GM06990 (cell line): ENCODE measurements at places on chromosomes 3 and 15.

GRCh38 chr3:37475435-37475834 is 301.1 kb upstream of the LRRFIP2 start:
- DNase-seq, result no peak

DNA sequence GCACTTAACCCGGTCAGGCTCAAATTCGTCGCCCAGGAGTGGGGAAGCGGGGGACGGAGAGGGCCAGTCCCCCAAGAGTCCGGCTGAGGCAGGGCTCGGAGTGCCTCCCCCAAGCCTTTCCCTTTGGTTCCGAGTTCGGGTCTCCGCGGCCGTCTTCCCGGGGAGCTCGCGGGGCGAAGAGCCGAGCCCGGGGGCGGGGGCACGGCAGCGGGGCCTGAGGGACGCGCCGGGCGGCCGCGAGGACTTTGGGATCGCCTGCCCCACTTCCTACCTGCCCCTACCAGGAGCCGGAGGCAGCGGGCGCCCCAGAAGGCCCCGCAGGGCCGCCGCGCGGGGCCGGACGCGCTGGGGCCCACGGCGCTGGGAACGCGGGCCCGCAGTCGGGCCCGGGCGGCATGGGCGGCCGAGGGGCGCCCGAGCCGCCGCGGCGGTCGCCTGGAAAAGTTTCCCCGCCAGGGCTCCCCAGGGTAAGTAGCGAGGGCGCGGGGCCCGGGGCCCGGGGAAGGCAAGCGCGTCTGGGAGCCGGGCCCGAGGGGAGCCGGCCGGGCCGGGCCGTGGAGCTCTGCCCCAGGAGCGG is 2.8 kb downstream of the FURIN start:
- DNase-seq, result peak; percentile 56

DNA sequence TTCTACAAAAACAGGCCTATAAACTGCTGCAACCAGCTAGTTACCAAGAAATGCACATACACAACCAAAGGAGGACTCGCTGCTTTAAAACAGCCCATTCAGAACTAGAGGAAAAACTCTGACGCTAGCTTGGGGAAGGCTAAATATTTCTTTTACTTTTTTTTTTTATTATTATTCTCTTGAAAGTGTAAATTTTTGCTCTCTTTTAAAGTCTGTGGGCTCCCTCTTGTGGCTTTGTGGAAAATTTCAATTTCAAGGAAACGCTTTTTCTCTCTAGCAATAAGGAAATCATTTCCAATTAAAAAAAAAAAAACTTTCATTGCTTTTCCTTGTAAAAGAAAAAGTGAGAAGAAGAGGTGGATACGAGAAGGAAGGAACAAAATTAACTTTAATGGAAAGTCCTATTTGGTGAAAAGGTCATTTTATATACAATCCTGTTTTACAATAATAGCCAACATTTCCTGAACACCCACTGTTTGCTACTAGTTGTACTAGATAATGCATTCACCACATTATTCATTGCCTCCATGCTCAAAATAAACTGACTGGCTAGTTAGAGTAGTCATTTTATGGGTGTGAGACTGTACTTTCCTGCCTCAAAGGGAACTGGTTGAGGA is 51.2 kb upstream of the SAMMSON start:
- DNase-seq, result no peak

- no peak for DNase-seq
Measured at GRCh38 chr3:18010001-18010400, 267.6 kb upstream of the TBC1D5 start.

GRCh38 chr3:180329187-180329586 is 272.8 kb upstream of the TTC14 start:
- peak; percentile 38 for DNase-seq

- no peak for DNase-seq
Measured at GRCh38 chr3:187667526-187667925, 2.7 kb downstream of the SST start.

GRCh38 chr15:57541805-57542504 is 49.7 kb upstream of the MYZAP start:
- no peak for DNase-seq

DNA sequence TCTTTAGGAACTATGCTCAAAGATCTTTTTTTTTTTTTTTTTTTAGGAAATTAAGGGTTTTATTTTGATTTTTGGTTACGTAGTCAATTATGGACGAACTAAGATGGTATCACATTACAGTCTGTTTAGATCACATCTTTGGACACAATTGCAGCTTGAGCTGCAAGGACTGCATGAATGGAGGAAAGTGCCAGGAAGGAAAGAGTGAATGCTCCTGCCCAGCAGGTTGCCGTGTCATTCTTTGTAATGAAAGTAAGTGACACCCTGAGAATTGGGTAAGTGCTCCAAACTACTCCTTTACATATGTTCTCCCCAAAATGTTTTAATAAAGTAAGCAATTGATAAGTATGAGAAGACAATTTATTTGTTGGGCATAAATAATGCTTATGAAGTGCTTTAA is 716.5 kb upstream of the GOLIM4 start:
- DNase-seq, result no peak

DNA sequence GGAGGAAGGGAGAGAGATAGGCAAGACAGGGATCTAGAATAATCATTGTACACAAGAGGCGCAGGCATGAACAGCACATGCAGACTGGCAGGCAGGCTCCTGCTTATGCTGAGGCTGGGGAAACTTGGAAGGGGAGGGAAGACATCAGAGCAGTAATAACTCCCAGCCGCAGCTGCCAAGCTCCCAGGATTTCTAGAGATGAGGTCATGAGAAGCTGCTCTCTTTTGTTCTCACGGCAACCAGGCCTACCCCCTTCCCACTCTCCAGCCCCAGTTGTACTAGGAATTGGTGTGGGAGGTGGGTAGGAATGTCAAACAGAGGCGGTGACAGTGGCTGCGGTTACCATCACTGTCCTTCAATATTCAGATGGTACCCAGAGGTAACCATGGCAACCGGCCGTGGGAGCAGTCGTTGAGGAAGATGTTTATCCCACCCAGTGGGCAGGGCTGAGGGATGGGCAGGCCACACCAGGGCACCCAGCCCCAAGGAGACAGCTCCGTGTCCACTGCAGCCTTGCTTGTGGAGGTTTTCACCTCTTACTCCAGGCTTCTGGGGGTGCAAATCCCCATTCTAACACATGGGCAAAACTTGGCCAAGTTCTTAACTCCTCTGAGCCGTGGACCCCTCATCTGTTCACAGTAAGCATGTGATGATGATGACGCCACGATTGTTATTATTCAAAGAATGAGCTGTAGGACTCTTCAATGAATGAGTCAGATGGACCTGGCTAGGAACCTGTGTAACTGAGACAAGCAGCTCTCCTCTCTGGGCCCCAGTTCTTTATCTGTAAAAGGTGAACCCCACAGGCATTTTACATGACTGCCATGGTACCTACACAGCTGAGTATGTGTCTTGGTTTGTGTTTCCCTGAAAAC is 360.8 kb upstream of the PROK2 start:
- DNase-seq, result no peak

GRCh38 chr3:25355034-25355885 is 72.8 kb upstream of the RARB start:
- no peak for DNase-seq

- no peak for DNase-seq
Measured at GRCh38 chr15:25743548-25744275, 119.4 kb downstream of the ATP10A start.

DNA sequence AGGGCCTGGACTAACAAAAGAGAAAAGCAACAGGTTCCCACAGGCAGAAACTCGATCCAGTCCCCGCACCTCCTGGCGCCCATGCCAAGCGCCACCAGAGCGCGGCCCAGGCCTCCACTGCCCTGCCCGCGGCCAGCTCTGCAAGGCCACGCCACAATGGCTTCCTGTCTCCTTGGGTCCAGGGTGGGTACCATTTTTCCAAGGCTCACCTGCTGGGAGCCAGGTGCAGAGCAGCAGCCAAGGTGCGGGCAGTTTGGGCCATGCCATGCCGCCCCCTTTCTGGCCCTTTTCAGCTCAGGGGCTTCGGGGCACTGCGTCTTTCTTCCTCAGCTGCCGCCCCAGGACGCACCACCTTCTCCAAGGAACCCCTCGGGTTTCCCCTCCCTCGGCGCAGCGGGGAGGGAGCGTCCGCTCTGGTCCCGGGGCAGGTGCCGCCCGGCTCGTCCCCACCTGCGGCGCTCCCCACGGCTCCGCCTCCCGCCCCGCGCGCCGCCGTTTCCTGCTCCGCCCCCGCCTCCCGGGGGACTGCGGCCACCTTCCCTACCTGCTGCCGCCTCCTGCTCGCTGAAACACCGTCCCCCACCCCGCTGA is at the start of gene ILDR1:
Gene ILDR1 (minus strand): TSS at position 437 of the 591 bp plus-strand sequence. CDS start 170 bp downstream, at position 267.
- peak; percentile 80 for DNase-seq

GRCh38 chr3:13346481-13347389 is 73.4 kb downstream of the NUP210 start:
- DNase-seq, result no peak

DNA sequence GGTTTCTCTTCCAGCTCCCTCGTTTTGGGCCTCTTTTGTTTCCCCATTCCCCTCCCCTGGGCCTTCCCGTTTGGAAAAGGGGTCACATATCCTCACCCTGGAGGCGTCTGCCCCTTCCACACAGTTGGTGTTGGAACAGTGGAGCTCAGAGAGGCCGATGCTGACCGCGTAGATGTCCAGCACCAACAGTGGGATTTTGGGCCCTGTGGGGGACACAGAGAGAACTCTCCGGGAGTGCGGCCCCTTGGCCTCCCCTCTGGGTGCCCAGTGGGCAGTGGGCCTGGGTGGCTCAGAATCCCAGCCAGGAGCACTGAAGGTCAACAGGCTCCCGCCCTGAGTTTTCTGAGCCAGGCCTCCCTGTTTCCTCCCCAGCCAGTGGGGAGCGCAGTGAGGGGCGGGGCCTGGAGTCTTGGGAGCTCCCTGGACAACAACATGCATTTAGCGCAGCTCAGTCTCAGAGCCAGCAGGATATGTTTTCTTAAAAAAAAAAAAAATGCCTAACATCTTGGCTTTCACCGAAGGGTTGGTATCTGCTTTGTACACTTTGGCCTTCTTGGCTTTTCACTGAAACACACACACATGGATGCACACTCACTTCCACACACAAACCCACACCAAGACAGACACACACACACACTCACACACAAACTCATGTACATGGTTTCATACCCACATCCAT is 670 bp upstream of the ISLR start:
- no peak for DNase-seq

DNA sequence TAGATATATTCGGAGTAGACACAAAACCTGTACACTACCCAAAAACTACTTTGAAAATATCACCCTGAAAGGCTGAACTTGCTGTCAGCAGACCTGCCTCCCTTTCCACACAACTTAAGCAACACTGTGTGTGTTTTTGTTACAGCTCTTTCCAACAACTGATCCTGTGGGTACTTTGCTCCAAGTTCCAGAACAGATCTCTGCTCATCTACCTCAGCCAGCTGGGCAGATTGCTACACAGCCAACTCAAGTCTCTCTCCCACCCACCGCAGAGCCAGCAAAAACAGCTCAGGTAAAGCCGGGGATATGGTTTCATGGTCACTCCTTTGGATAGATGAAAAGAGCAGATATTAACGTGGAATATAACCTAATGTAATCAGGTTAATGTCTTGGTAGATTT is 19.7 kb upstream of the SLC22A13 start:
- no peak for DNase-seq

- DNase-seq, result no peak
Measured at GRCh38 chr3:88321363-88322050, 171.7 kb downstream of the C3orf38 start.

GRCh38 chr15:92821491-92822116 is 78.5 kb upstream of the CHD2 start:
- DNase-seq, result no peak
